ENCODE measurements at places on chromosomes 2 and 18. TPM values are rescaled to one million over a fixed set of nuclear protein-coding genes. Genes with fewer than 3 reads are reported as not detected.
A peak's percentile ranks its signal among the peaks of the same experiment; 100 is the strongest.

DNA sequence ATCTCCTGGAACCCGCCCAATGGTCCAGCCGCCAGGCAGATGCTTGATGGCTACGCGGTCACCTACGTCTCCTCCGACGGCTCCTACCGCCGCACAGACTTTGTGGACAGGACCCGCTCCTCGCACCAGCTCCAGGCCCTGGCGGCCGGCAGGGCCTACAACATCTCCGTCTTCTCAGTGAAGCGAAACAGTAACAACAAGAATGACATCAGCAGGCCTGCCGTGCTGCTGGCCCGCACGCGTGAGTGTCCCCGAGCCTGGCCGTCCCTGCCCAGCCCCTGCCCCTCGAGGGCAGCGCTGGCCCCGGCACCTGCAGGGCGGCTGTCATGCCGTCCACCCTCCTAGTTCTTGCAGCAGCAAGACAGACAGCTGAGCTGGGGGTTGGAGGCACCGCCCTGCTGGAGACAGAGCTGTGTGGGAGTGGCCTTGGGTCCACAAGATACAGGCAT, 36.7 kb downstream of the MTERF4 start:
- no peak for DNase-seq

GRCh38 chr2:20487030-20487391, 40.1 kb downstream of the RHOB start:
- DNase-seq: no peak

The CPS1 gene
- total RNA-seq: 7.9 TPM

GRCh38 chr18:73842795-73843394, 304.7 kb downstream of the FBXO15 start:
- DNase-seq: peak; percentile 66

The UGT1A9 gene
- not detected for total RNA-seq

The TNFRSF11A gene
- 0.16 TPM for total RNA-seq

The SH3RF3 gene
- total RNA-seq: 0.84 TPM

DNA sequence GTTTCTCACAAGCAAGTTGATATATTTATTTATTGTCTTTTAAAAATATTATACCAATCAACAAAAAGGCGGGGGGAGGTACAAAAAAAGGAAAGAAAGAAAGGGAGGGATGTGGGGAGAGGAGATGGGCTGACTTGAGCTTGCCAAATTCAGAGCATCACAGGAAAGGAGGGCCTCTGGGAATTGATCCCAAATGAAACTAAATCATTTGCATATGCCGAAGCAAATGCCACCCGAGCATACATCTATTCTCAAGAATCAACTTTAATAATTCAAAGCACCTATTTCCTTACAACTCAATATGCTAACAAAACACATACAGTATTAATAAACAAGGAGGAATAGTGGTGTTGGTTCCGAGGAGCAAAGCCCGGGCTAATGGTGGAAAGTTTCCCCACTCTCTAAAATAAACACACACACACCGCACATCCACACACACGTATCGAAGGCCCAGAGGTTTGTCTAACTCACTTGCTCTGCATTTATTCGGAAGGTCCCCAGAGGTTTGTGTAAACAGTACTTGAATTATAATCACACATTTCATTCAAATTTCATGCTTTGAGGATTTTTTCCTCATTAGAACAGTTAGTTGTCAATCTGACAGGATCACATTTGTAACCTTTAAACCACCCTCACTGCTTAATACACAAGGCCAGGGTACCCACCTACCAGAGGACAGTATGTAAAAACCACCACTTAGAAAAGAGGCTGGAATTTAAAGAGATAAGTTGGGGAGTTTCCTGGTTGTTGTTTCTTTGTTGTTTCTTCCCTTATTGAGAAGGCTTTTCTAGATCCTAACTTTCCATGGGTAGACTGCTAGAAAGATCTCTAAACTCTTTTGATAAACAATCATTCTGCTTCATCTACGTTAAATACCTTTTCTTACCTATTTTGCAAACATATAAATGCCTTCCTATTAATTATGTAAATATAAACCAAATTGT, 264.7 kb downstream of the TCF4 start:
- no peak for DNase-seq

DNA sequence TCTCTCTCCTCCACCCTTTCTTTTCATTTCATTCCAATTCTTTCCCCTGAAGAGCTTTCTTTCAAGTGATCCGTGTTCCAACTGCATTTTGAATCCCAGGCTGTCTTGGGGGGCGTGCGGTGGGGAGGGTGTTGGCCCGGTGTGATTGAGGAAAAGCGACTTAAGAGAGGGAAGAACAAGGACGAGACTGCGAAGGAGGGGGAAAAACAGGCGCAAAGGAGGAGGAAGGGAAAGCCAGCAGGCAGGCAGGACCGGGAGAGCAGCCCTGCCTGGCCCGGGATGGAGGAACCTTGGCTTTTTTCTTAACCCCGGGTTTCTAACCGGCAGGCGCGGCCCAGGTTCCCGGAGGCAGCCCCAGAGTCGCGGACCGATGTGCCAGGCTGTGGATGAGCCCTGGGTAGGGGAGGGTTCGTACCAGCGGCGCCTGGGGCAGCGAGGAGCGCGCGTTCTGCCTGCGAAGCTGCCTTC, 1.3 kb downstream of the ADCYAP1 start:
- no peak for DNase-seq

- DNase-seq: no peak
Observed at GRCh38 chr2:72325592-72326422, 178.1 kb upstream of the CYP26B1 start.

GRCh38 chr2:51920509-51920908, 888.6 kb upstream of the NRXN1 start:
- DNase-seq: no peak

GRCh38 chr2:71896385-71897136, 251.1 kb downstream of the CYP26B1 start:
- DNase-seq: no peak

DNA sequence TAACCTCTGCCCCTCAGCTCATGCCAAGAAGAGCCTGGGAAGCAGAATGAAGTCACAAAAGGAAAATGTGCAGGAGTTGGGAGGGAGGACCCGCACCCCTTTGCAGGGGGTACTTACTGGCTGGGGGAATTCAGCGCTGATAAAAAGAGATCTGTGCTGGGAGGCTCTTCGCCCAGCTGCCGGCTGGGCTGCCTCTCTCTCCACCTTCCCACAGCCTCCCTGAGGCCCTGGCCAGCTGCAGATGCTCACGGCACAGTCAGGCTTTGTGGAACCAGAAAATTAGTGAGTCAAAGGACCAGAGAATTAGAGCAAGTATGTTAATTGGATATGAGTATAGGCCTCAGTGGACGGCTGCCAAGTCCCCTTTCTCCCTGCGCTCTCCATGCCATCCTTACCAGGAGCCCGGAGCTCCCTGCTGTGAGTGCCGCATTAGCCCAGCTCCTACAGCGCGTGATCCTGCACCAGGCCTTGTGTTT, 181.7 kb upstream of the SH3BP4 start:
- no peak for DNase-seq

The TNFAIP6 gene
- total RNA-seq: 0.75 TPM

- DNase-seq: no peak
Observed at GRCh38 chr18:60064271-60064670, 164.5 kb downstream of the PMAIP1 start.

GRCh38 chr2:15760232-15760910, 168.7 kb downstream of the DDX1 start:
- DNase-seq: no peak

DNA sequence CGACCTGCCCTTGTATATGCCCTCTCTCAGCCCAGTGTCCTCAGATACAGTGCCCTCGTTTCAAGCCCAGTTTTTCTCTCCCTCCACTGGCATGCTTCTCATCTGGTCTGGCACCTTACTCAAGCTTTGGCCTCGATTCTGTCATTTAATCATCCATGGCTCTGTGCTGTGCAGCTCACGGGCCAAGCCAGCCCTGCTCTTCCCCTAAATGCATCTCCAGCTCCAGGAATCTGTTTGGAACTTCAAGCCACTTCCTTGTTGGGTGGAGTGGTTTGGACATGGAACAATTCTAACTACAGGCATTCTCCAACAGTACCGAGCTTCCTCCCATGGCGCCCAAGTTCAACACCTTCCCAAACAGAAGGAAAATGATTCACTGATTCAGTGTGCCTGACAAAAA, 76.7 kb upstream of the ZNF397 start:
- no peak for DNase-seq

- no peak for DNase-seq
Observed at GRCh38 chr2:227862741-227863588, 8.5 kb upstream of the DAW1 start.

- peak; percentile 17 for DNase-seq
Observed at GRCh38 chr2:221255862-221256261, 316.2 kb downstream of the EPHA4 start.

DNA sequence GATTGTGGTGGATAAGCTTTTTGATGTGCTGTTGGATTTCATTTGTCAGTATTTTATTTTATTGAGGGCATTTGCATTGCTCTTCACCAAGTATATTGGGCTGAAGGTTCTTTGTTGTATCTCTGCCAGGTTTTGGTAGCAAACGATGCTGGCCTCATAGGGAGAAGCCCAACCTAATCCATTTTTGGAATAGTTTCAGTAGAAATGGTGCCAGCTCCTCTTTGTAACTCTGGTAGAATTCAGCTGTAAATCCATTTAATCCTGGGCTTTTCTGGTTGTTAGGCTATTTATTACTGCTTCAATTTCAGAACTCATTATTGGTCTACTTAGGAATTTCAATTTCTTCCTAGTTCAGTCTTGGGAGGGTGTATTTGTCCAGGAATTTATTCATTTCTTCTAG, 309.8 kb upstream of the SETBP1 start:
- DNase-seq: no peak

- DNase-seq: no peak
Observed at GRCh38 chr18:9109523-9109922, 7.0 kb downstream of the NDUFV2 start.

DNA sequence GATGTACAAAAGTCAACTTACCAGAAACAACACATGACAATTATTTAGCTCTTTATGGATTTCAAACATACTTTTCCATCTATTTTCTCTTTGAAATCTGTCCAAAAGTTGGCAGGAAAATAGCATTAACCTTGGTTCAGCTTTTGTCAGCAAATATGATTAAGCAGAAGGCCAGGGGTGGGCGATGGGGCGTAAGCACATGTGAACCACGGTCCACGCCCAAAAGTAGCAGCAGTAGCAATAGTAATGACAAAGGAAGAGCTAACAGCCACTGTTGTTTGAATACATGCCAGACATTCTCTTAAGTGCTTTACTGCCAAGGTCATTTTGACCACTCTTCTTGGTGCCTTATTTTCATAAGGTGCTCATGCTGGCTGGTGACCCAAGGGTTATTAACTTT, 73.5 kb downstream of the ANTXR1 start:
- DNase-seq: no peak

The FBXO36 gene
- 3.5 TPM for total RNA-seq

- DNase-seq: no peak
Observed at GRCh38 chr2:45443012-45443411, 168.1 kb downstream of the SRBD1 start.

DNA sequence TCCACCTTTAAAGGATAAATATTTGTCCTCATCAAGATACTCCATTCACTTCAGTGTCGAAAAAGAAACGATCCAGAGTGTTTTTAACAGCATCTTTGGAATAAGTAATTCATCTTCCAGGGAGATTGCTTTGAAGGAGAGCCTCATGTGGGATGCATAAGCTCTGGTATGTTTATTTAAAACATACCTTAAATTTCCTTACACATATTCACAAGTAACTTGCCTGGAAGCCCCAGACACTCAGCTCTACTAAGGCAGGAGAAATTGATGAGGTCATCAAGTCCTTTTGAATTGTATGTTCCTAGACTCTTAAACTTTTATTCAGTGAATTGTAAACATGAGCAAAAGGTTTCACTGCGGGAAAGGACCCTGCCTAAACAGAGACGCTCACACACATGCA, 103.0 kb downstream of the CDK15 start:
- DNase-seq: no peak

The ALK gene
- 2.1 TPM for total RNA-seq

- no peak for DNase-seq
Observed at GRCh38 chr18:5393779-5394178, 98.3 kb upstream of the ZBTB14 start.

Measured in neural crest cell (in vitro differentiated cells).